Activated naive CD8-positive, alpha-beta T cell treated with anti-CD3 and anti-CD28 coated beads, Interleukin-2, amount 10 ng/mL, durations not matched to agents 7 days and 5 days (primary cell): ENCODE measurements at places on chromosomes 3 and 15.

DNA sequence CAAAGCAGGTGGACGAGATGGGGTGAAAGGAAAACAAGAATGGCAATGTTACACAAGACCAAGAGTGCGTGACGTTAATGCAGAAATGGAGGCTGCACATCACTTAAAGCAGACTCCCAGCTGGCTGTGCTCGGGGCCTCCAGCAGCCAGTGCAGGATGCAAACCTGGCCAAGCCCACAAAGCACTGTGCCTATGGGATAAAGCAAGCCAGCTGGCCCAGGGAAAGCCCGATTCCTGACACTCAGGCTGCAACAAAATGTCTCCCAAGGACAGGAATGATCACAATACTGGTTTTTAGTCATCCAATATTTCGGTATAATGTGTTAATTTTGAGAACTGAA is 86.2 kb downstream of the SEC22A start:
- no peak for DNase-seq

DNA sequence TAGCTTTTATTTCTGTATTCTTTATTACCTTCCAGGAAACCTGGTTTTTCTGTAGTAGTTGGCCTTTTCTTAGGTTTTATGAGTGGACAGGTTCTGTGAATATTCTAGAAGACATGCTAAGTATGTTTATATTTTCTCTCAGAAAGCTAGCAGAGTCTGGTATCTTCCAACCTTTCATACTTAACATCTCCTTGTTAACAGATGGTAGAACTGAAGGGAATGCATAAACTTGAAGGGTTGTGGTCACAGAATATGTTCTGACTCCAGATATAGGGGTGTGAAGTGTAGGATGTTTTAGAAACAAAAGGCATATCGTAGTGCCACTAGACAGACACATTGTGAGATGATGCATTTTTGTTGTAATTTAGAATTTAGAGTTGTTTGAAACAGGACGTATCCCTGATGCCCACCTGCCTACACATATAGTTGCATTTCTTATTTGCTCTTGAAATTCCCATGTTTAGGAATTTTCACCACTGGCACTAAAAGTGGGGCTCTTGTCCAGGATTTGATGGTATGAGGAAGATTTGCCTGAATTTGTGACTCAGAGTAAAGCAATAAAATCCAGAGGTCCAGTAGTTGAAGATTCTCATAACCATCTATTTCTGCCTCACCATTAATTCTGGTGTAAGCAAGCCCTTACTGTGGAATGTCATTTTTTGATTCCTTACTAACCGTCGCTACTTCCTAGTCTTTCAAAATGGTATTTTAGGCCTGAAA is 274.5 kb downstream of the FEZF2 start:
- no peak for DNase-seq

DNA sequence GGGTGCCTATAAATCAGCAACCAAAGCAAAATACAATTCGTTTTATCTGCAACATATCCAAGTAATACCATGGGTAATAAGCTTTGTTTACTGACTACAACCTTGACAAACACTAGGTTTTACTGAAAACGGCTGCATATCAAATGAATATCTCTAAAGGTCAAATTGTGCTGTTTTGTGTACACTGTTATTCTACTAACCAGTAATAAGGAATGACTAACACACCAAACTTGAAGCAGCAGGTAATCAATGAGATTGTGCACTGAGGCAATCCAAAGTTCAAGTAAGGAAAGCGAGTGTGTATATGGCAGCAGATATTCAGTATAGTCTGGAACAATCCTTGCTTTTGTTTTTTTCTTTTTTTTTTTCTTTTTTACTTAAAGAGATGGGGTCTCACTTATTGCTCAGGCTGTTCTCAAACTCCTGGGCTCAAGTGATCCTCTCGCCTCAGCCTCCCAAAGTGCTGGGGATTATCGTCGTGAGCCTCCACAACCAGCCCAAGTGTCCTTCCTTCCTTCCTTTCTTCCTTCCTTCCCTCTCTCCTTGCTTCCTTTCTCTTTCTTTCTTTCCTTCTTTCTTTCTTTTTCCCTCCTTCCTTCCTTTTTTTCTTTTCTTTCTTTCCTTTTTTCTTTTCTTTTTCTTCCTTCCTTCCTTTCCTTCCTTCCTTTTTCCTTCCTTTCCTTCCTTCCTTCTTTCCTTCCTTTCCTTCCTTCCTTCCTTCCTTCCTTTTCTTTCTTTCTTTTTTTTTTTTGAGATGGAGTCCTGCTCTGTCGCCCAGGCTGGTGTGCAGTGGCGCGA is 34.9 kb downstream of the AP3S2 start:
- no peak for DNase-seq

DNA sequence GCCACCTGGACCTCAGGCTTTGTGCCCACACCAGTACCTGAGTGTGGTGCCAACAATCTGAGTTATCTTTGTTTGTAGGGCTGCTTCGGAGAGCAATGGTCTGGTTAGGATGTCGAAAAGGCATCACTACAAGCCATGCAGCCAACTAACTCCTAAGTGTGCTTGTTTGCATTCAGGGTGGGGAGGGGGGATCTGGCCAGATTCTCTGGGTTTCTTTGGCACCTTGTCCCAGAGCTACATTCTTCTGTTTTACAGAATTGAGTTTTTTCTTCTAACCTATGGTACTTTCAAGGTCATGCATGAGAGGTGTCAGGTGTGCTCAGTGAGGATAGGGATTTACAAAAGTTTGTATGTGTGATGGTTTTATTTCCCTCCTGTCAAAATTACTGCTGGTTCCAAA is 391.4 kb upstream of the RARB start:
- no peak for DNase-seq

DNA sequence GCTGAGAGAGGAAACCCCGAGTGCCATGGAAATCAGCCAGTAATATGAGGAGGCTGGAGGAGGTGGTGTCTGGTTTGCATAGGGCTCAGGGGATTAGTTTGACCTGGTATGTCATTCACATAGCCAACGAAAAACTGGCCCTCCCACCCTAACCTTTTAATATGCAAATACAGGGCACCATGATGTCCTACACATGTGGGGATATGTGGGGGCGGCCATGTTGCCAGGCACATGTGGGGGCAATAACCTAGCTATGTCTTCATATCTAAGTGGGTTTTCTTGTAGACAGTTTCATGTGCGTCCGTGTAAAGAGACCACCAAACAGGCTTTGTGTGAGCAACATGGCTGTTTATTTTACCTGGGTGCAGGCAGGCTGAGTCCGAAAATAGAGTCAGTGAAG is 110.1 kb downstream of the MOBP start:
- DNase-seq: no peak

DNA sequence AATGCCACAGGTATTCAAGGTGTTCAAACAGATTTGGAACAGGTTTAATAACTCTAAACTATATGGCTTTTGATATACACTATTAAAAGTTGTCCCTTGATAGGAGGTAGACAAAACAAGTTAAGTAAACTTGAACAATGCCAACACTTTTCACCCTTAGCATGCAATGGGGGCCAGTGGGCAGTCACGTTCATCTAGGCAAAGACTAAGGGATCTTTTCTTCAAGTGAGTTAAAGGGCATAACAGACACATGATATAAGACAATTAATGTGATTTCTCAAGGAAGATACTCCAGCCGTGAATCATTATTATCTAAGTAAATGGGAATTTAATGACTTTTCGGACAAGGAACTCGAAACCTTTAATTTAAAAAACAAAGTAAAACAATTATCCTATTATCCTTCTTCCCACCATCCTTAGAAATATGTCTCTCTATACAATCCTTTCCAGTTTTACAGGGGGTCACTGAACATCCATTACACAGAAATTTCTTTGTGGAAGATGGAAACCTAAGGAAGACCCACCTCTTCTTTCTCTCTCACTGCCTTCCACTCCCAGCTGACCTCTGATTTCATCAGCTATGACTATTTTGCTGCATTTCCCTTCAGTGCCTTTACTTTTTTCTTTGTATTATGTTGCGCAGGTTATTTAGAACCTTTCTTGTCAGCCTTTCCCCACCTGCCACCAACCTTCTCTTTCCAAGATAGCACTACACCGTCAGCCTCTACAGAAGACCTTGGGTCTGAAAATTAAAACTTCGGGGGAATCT is 1.5 kb downstream of the CLDN1 start:
- no peak for DNase-seq

GRCh38 chr3:136247436-136247835 is 2.7 kb upstream of the PCCB start:
- no peak for DNase-seq

DNA sequence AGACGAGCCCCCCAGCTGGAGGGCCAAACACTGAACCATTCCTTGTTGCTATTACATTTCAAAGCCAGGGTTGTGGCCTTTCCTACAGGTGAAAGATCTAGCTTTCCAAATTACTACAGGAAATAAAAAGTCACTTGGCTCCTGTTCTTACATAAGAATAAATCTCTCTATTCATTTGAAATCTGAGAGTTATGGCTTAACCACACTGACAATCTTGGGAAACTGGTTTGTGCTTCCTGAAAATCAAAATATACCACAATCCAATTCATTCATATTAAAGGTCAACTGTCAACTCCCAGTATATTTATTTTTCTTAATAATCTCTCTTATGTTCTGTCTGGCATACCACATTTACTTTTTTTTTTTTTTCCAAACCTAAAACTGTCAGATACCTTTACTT is 103.7 kb upstream of the LMOD3 start:
- DNase-seq: no peak

GRCh38 chr3:12175844-12176453 is 17.2 kb upstream of the TIMP4 start:
- no peak for DNase-seq

DNA sequence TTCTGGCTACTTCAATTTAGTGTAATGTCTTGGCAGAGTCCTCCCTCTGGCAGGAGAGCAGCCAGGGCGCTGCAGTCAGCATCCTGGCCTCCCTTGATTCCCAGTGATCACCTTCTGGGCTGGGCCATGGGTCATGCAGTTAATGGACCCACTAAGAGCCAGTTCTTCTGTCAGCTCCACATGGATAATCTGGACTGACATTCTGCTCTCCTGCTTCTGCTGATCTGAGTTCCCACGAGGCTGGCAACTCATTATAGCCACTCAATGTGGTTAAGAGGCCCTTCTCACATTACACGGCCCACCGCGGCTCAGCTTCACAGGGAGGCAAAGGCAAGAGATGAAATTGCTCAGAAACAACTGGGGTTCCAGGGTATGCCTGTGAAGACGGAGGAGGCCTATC is 94.0 kb downstream of the WDR76 start:
- DNase-seq: no peak

DNA sequence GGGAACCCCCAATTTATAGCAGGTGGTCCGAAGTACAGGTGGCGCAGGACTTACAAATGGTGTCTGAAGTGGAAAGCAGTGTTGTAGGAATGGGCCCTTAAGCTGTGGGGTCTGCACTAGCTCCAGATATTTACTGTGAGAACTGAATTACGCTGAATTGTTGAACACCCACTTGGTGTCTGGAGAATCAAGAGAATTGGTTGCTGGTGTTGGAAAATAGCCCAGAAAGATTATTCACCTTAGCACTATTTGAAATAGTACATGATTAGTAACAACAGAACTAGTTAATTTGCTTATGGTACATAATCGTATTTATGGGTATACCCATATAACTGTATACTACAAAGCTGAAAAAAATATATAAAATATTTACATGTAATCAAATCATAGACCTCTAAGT is 64.8 kb downstream of the ADAM10 start:
- DNase-seq: no peak
